ENCODE measurements at places on chromosomes 11 and 22.

- no peak for DNase-seq
These were observed 229.9 kb upstream of the ANO5 start for GRCh38 chr11:21963013-21963412.

- DNase-seq: no peak
These were observed 31.1 kb upstream of the ABCC8 start for GRCh38 chr11:17507773-17508172.

DNA sequence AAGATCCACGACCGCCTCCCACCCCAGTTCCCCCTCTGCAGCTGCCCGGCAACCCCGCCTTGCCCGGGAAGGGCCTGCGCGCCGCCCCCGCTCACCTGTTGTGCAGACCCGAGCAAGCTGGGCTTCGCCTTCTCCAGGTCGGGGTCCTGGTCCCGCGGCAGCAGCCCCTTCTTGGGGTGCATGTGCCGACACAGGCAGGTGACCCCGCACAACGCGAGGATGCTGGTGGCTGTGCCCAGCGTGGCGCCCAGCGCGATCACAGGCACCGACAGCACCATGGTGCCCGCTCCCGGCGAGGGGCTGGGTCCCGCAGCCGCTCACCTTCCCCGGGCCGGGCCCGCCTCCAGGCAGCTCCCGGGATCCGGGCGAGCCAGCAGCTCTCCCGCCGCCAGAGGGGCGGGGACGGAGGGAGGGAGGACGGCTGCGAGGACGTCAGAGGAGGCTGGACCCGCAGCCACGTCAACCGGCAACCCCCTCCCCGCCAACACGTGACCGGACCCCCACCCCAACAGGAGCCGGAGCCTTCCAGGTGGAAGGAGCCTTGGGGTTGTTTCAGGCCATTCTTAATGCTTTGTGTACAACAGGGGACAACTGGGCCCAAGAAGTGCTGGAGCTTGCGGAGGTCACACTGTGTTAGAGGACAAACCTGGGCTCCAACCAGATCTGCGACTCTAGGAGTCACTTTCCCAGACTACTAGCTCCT lies at the start of gene SYT13:
TSS of gene SYT13 (minus strand) at position 412 of the 703 bp plus-strand sequence. CDS start at position 278, 134 bp downstream.
- no peak for DNase-seq

GRCh38 chr11:72758690-72759389 lies 6.6 kb upstream of the ARAP1 start:
- no peak for DNase-seq

DNA sequence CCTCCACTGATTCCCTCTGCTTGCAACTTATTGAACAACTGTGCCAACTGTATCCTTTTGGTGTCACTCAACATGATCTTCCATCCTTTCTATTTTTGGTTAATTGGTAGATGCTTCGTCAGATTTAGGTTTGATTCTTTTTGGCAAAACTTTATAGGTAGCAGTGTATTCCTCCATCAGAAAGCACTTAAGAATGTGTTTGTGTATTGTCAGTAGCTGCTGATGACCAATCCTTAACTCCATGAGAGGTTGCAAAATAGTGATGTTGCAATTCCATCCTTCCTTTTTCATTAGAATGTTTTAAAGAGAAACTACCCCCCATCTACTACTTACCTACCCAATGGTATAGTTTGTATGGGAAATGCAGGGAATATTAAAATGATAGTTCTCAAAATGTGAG lies 22.1 kb downstream of the FAM76B start:
- no peak for DNase-seq

- no peak for DNase-seq
These were observed 439.7 kb downstream of the BUD13 start for GRCh38 chr11:116333001-116333535.

DNA sequence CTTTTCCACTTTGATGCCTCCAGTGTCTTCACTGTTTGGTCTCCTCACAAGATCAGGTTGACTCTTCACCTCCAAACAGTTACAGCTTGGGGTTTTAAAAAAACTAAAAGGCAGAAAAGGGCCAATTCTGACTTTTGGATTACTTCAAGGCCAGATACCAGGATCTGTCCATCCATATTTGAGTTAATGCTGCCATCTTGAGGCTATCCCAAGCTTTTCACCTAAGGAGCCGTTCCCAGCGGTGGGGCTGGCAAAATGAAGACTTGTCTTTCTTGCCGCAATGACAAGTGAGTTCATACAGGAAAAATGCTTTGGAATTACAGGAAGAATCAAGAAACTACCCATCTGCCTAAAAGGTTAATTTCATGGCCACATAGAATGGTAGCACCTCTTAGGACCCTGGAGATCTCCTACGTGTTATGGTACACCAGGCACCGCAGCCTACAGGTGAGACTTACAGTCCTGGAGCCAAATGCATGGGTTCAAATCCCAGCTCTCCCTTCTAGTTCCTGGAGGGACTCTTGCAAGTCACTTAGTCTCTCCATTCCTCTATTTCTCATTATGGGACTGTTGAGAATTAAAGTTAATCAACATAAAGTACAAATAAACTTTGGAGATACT lies 6.0 kb upstream of the OR5B21 start:
- no peak for DNase-seq
